ENCODE measurements at places on chromosomes 7 and 10. TPM values are rescaled to one million over a fixed set of nuclear protein-coding genes. Genes with fewer than 3 reads are reported as not detected.

PRPS1L1 gene
- total RNA-seq: not detected

PLCE1 gene
- 4.2 TPM for total RNA-seq

NACAD gene
- 6.0 TPM for total RNA-seq

ALOX5 gene
- total RNA-seq: 7.3 TPM

GIMAP7 gene
- total RNA-seq: 21.4 TPM

ATRNL1 gene
- 0.41 TPM for total RNA-seq

LRRC18 gene
- not detected for total RNA-seq

All from Right ventricle myocardium inferior (tissue), 1 donor.